ENCODE measurements at places on chromosomes 3 and 15. TPM values are rescaled to one million over a fixed set of nuclear protein-coding genes. Genes with fewer than 3 reads are reported as not detected.

PLA2G4F gene
- 176 TPM for total RNA-seq

DNA sequence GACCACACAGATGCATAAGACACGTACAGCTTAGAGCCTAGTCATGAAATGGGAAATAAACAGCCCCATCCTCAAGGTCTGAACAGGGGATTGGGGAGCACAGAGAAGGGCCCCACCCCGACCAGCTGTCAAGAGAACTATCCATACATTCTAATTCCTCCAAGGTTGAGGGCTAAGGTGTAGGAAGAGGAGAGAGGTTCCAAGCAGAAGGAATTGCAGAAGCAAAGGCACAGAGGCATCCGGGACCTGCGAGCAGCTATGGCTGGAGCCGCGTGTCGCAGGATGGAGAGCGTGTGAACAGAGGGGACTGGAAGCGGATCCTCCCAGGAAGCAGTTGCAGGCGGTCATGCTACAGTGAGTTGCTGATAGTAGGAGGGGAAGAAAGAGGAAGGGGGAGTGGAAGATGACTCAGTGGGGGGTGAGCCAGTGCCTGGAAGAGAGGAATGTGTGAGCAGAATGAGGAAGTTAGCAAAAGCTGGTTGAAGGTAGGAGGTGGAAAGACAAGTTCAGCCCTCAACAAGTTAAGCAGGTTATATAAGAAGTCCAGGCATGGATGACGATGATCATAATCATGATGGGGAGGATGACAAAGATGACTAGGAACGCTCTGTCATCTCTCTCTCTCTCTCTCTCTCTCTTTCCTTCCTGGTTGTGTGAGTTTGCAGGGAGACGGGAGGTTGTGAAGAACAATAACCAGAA, 89.7 kb downstream of the LIPC start:
- DNase-seq = peak; percentile 74

GRCh38 chr3:24945563-24945962, 450.9 kb upstream of the THRB start:
- no peak for DNase-seq

CYP11A1 gene
- 0.49 TPM for total RNA-seq

BNC1 gene
- 31.6 TPM for total RNA-seq

GRCh38 chr15:58454950-58455401, 23.2 kb downstream of the LIPC start:
- DNase-seq = no peak

GRCh38 chr3:42752961-42753360, 20.1 kb downstream of the CCDC13 start:
- DNase-seq = no peak

- DNase-seq = no peak
Observed at GRCh38 chr3:30226601-30227151, 379.7 kb upstream of the TGFBR2 start.

A4GNT gene
- total RNA-seq = not detected

DNA sequence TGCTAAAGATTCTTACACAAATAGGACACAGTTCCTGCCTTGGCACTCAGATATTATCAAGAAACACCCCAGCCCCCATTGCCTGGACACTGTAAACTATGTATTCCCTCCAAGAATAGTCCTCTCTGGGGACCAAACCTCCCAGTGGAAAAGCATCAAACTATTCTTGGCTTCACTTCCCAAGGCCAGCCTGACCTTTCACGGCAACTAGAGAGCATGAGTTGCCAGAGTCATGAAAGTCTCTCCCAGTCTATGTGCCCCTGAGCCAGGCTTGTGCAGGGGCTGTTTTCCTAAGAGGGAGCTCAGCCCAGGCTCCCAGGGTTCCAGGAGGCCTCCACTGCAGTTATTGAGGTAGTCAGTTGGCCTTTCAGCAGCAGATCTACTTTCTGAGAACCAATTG, 251.9 kb upstream of the TGFBR2 start:
- DNase-seq = no peak

DNA sequence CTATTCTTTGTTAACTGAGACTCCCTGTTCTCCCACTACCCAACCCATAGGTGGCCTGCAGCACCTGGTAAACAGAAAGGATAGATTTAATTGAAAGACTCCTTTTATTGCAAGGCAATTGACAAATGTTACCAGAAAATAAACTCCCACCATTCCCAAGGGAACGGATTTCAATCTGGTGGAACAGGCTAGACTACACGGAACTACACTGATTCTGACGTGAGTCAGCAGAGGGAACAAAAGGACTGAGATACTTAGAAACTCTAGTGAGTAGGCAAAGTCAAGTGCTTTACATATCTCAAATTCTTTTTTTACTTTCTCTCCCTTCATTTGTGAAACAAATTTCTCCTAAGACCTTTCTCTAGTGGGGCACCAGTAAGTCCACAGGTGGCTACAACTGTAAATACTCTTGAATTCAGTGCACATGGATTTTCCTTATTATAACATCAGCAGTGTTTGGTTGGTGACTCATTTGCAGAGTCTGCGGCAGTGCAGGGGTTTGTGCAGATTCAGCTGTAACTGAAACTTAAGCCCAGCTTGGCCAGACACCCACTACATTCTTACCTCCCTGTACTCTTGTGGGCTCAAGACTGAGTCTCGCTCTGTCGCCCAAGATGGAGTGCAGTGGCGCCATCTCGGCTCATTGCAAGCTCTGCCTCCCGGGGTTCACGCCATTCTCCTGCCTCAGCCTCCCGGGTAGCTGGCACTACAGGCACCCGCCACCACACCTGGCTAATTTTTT, 34.3 kb upstream of the PLSCR2 start:
- DNase-seq = no peak

DNA sequence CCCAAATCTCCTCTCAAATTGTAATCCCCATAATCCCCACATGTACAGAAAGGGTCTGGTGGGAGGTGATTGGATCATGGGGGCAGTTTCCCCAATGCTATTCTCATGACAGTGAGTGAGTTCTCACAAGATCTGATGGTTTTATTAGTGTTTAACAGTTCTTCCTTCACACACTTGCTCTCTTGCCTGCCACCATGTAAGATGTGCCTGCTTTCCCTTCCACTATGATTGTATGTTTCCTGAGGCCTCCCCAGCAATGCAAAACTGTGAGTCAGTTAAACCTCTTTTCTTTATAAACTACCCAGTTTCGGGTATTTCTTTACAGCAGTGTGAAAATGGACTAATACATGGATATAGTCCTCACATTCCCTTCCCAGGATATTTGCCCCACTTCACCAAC, 126.7 kb upstream of the SPATA12 start:
- DNase-seq = no peak

PTX3 gene
- 1.5 TPM for total RNA-seq

CHRNA7 gene
- 0.95 TPM for total RNA-seq

- DNase-seq = peak; percentile 31
Observed at GRCh38 chr15:25250011-25250596, 188.7 kb downstream of the UBE3A start.

- DNase-seq = no peak
Observed at GRCh38 chr3:54897028-54897711, 30.7 kb downstream of the LRTM1 start.

DNA sequence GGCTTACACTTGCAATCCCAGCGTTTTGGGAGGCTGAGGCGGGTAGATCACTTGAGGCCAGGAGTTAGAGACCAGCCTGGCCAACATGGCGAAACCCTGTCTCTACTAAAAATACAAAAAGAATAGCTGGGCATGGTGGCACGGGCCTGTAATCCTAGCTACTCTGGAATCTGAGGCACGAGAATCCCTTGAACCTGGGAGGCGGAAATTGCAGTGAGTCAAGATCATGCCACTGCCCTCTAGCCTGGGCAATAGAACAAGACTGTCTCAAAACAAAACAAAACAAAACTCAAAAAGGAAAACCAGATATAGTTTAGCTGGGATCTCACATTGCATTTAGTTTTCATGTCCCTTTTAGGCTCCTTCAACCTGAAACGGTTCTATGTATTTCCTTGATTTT, 2.9 kb upstream of the USP50 start:
- no peak for DNase-seq

DNA sequence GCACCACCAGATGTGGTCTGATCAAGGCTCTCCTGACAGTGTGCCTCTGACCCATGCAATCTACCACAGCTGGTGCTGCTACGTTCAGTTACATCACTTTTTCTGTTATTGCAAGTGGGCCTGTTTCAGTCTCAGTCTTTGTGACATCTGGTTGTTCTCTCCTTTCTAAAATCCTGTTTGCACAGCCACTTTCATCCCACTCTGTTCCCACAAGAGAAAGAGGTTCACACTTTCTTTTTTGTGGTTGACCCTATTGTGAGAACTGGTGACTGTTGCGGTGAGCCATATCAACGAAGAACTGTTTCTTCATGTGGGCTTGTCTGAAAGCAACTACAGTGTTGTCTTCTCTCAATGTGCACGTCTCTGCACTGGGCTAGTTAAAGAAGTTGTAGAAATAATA, 342.8 kb upstream of the ARPP21 start:
- DNase-seq = no peak

IQCF6 gene
- not detected for total RNA-seq

DNA sequence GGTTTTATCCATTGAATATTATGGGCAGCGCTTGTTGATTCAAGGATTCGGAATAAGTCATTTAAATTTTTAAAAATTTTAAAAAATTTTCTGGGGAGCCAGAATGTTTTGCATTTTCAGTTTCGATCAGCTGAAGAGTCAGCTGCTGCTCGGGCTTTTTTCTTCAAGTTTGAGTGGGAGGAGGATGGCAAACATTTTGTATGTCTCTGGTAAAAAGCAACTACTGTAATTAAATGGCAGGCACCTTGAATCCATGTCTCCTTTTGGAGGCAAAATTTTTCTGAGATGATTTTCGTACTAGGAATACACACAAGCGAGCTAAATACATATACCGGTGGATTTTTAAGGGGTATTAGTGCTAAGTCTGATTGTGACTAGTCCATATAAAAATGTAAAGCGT, 612 bp downstream of the C3orf38 start:
- DNase-seq = no peak

UROC1 gene
- not detected for total RNA-seq

NR1I2 gene
- not detected for total RNA-seq

DNA sequence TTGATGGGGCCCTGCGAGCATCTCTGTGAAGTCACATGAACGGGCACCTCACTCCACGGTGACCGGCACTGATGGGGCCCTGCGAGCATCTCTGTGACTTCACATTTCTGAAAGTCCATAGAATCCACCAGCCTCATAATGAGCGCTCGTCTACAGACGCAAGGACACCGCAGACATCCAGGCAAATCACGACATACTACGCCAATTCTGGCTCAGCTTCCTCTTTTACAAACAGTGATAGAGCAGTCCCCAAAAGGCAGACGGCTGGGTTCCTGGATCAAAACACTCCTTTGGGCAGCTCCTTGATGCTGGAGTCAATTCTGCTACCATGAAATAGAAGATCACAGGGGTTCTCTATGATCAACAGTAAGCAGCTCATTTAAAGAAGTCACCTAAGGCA, 125.4 kb downstream of the XXYLT1 start:
- DNase-seq = no peak

TM4SF18 gene
- 2.8 TPM for total RNA-seq

GRCh38 chr15:45314960-45315359, 62.9 kb downstream of the SLC28A2 start:
- no peak for DNase-seq

DNA sequence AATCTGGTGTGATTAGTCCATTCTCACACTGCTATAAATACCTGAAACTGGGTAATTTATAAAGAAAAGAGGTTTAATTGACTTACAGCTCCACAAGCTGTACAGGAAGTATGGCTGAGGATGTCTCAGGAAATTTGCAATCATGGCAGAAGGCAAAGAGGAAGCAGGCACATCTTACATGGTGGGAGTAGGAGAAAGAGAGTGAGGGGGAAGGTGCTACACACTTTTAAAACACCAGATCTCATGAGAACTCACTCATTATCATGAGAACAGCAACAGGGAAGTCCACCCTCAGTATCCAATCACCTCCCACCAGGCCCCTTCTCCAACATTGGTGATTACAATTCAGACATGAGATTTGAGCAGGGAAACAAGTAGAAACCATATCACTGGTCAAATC, 24.0 kb upstream of the ACP3 start:
- DNase-seq = no peak

GRCh38 chr15:66016199-66016598, 146.9 kb downstream of the RAB11A start:
- DNase-seq = no peak

DNA sequence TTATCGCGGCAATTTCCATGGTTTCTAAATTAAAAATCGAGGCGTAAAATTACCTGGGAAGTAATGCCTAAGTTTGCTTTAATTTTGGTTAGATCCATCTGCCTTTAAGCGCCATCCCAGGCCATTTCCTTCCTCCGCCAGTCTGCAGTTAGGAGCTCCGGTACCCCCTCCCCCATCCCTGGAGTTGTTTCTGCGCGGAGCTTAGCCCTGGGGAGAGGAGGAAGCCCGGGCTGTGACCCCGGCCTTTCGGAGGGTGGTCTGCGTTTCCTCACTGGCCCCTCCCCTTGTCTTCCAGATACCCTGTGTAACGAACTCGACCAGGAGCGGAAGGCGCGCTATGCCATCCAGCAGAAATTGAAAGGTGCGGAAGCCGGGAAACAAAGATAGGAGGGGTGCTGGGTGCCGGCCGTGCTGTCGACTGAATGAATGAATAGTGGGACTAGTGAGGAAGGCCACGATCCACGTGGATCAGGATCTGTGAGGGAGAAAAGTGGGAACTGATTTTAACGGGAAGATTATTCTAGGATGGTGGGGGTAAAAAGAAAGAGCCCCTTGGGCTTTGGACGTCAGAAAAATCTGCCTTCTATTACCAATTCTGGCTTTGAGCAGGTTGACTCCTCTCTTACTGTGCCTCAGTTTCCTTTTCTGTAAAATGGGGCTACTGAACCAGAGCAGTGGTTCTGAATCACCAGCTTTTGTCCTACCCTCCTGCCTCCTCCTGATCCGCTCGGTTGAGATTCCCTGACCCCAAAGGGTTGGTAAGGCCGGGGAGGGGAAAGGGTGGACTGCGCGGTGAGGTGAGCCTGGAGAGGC, 6.7 kb downstream of the RNU6-1 start:
- DNase-seq = no peak

DNA sequence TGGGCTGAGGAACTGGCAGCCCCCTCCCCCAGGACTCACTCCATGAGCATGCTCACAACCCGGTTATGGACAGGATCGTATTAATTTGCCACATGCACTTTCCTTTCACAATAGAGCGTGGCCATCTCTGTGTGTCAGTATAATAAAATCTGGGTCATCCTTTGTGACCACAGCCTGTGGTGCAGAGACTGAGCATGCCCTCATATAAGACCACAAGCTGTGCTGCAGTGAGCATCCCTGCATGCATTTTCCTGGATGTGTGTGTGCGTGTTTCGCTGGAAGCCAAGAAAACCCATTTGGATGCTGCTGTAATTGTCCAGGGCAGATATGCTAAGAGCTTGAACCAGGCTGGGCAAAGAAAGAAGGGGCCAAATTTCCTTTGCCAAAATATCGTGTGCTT, 39.7 kb downstream of the CYP11A1 start:
- DNase-seq = no peak

GRCh38 chr15:47846128-47846868, 129.0 kb downstream of the SEMA6D start:
- DNase-seq = no peak

AMOTL2 gene
- 97.1 TPM for total RNA-seq

GOLGA6A gene
- not detected for total RNA-seq

- no peak for DNase-seq
Observed at GRCh38 chr3:9400616-9401015, 3.2 kb downstream of the SETD5 start.

GRCh38 chr3:125175295-125176078, 37.1 kb downstream of the SLC12A8 start:
- DNase-seq = peak; percentile 37

All from lower leg skin (tissue), 4 donors.